NCI-H2227 treated with DMSO at 0.1 percent for 48 hours (cell line): ENCODE measurements at places on chromosomes 2 and 18.

- DNase-seq, result no peak
These were observed 73.8 kb downstream of the TRABD2A start for GRCh38 chr2:84807063-84807485.

GRCh38 chr2:158325031-158325781 is 131.3 kb downstream of the CCDC148 start:
- DNase-seq, result no peak

DNA sequence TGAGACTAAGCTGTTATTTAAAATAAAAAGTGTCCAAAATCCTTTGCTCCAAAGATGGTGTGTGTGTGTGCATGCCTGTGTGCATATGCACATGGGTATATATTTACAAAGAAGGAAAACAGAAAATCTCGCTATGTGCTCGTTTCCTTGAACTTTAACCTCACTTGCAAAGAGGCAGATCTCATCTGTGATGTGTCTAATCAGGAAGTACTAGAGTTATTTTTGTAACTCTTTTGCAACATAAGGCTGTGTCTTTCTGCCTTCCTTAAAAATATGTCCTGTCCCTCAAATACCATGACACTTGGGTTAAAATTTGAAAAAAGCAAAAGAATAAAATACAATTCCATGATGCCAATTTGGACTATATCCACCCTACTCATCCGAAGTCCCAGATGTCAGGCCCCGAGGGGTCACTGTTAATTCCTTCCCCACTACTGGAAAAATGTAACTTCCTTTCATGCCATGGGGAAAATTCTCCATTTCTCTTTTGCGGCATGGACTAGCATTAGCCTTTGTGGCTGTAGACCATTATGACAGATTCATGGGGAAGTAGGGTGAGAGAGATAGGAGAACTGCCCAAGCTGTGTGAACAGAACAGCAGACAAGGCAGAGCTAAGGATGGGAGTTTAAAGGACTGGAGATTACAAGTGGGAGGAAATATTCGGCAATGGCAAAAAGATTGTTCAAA is 191.3 kb downstream of the MYO1B start:
- DNase-seq, result no peak

GRCh38 chr2:12317814-12318426 is 398.8 kb upstream of the TRIB2 start:
- no peak for DNase-seq

DNA sequence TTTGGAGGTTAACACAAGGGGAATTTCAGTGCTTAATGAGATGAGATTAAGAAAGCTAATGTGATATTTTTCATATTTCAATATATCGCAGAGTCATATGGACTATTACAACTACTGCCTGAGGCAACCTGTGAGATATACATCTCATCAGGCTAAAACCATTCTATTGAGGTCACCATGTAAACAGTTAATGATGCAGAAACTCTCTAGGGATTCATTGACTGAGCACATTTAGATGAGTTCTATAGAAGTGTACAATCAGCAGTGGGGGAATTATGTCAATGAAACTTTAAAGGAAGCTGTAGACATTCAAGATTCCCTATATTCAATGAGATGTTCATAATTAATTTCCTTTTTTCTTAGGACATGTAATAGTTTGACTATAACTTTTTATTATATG is 687.4 kb upstream of the SYT4 start:
- DNase-seq, result no peak

- DNase-seq, result no peak
These were observed 81.9 kb upstream of the ZNF397 start for GRCh38 chr18:35158728-35159450.

- DNase-seq, result no peak
These were observed 143.3 kb downstream of the PDE1A start for GRCh38 chr2:182283512-182283911.

- no peak for DNase-seq
These were observed 2.0 kb downstream of the OTOS start for GRCh38 chr2:240138254-240138984.

- DNase-seq, result no peak
These were observed 2.7 kb upstream of the TGIF1 start for GRCh38 chr18:3447068-3447894.

GRCh38 chr2:127685410-127686080 is 10.2 kb upstream of the LIMS2 start:
- DNase-seq, result no peak

DNA sequence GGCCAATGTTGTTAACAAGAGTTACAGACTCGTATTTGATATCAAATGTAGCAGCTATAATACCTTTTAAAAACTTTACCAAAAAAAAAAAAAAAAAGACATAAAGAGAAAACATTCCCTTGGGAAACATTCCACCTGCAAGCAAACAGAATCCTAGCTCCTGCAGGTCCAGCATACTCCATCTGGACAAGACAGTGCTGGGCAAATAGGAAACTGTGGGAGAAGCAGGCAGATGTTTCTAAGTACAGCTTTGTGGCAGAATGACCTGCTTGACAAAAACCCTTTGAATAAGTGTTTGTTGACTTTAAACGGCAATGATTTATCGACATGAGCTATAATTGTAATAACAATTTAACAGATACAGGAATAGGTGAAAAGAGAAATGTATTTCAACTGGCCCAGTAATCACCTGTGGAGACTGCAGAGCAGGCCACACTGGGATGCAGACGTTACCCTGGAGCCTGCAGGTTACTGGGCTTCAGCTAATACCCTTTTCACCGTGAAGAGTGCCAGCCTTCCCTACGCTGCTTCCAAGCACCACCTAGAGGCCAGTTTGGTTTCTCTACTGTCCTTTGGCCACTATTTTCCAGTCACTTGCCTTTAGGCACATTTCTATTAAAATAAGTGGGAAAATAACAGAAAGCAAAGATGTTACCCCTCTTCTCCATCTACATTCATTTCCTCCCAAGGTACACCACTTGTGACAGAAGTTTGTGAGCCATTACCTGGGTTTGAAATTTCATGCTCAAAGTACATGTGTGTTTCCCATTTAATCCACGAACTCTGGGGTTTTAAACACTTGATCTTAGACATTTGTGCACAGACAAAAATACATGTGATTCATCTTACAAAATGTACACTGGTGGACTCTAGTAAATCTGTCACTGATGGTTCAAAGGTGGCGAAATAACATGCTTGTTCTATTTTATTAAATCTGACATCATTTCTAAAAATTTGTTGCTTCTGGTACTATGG is 96.9 kb upstream of the ZNF397 start:
- peak; percentile 85 for DNase-seq

- no peak for DNase-seq
These were observed 116.4 kb downstream of the MAP3K20 start for GRCh38 chr2:173192071-173192470.

DNA sequence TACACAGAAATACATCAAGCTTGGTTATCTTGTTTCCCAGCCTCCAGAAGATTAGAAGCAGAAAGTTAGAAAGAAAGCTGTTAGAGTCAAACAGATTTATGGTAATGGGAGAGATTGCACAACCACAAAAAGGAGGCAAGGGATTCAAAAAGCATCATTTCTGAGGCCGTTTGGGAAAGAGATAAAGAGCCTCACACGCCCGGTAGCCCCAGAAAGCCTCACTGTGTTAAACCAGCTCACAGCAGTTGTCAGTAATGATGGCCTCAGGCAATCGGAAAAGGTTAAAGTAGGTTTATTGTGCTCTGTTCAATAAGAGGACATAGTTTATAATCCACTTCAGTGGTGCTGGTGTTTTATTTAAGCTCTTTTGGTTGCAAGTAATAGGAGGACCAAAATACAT is 111.3 kb downstream of the DCC start:
- peak; percentile 87 for DNase-seq

DNA sequence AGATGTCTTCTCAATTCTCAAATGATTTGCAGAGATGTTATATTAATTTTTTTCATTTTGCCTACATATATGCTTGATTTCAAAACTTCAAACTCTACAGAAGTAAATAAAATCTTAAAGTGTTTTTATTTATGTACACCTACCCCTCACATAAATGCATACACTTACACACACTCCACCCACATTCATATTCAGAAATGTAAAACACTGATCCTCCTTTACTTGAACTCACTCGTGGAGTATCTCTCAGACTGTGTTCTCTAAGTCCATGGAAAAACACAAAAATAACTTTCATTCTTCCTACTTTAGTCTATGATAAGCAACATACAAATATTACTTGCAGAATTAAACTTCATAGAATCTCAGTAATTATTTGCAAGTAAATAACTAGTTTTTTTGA is 209.1 kb upstream of the RBMS1 start:
- DNase-seq, result no peak

DNA sequence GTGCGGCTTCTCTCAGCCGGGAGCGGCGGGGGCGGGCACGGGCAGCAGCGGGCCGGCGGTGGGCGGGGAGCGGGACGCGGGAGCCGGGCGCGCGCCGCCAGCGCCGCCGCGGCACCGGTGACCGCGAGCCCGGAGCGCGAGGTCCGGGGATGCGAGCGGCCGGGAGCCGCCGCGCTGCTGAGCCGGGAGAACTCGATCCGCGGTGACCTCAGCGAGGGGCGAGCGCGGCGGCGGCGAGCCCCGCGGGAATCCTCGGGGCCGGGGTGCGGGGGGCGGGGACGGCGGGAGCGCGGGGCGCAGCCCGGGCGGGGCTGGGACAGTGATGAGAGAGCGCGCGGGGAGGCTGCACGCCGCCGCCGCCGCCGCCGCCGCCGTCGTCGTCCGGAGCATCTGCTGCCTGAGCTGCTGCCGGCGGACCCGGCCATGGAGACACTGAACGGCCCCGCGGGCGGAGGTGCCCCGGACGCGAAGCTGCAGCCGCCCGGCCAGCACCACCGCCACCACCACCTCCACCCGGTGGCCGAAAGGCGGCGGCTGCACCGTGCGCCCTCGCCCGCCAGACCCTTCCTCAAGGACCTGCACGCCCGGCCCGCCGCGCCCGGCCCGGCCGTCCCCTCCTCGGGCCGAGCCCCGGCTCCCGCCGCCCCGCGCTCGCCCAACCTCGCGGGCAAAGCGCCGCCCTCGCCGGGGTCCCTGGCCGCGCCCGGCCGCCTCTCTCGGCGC is at the start of gene MTCL1:
Gene MTCL1, plus strand, starts transcription at position 319 of the 723 bp plus-strand sequence. Its CDS starts 105 bp downstream, at position 424.
- peak; percentile 55 for DNase-seq

DNA sequence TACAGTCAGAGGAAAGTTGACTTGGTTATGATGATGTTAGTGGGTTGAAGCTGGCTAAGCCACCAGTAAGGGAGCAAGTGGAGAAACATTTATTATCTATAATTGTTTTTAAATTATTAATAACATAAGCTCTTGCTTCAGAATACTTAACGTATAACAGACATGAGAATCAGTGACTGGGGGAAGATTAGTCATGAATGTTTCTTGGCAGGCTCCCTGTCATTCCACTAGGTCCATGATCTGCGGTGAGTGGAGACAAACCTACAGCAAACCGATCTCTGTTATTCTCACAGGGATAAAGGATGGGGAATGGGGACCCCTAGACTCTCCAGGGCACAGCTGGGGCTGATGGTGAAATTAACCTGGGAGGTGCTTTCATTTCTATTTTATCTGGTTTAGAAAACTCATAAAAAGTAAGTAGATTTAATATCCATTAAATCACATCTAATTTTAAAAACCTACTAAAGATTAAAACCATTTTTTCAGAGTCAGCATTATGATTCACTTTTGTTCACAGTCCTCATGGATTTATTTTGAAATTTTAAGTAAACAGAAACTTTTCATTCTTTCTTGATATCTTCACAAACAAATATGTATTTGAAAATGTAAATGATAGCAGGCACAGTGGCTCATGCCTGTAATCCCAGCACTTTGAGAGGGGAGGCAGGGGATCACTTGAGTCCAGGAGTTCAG is 420.3 kb downstream of the PTPRM start:
- no peak for DNase-seq

- no peak for DNase-seq
These were observed 209.7 kb upstream of the PXDN start for GRCh38 chr2:1954061-1954460.

GRCh38 chr18:9126337-9126736 is 10.2 kb upstream of the ANKRD12 start:
- DNase-seq, result no peak

DNA sequence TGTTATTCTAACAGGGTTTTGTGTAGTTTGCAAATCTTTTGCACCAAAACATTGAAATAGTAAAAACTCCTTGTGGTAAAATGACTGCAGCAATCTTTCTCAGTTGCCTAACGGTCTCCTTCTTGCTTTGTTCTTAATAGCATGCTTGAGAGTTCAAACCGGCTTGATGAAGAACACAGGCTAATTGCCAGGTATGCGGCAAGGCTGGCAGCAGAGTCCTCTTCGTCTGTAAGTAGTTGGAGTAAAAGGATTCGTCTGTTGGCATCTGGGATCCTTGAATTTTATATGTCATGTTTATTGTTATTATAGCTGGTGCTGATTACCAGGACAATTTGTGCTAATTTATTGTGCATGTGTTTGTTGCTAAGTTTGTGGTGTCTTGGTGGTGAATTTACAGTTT is 138.1 kb downstream of the DTNA start:
- DNase-seq, result peak; percentile 38

- DNase-seq, result no peak
These were observed 13.6 kb downstream of the ADCY3 start for GRCh38 chr2:24906466-24906865.

DNA sequence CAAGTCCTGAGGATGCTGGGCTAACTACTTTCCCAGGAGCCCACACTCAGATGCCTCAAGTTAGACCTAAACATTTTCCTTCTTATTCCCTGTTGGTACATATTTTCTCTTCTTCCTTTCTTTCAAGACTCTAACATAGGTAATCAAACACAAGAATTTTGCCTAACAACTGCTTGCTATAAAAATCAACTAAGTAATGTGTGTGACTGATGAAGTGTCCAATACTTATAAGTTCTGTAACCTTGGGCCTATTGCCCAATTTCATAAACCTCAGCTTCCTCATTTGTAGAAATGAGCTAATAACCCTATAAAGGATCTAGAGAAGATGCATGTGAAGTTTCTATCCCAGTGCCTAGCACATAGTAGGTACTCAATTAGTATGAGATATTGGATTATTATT is 31.6 kb upstream of the PIK3C3 start:
- no peak for DNase-seq

GRCh38 chr18:11665146-11665545 is 23.9 kb upstream of the GNAL start:
- no peak for DNase-seq

- DNase-seq, result peak; percentile 77
These were observed 29.4 kb downstream of the LIPG start for GRCh38 chr18:49591271-49591670.

DNA sequence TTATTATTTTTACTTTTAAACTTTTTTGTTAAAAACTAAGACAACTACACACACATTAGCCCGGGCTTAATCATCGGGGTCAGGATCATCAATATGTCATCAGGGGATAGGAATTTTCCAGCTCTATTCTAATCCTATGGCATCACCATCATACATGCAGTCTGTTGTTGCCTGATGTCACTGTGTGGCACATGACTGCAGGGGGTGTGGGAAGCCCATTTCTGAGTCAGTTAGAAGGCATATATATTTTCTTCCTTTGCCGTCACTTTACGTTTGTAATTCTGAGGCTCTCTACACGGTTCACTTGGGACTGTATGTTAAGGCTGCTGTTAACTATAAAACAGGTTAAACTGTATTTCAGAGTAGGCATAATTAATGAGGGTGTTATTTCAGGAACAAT is 144.4 kb upstream of the ITGA6 start:
- DNase-seq, result no peak

- no peak for DNase-seq
These were observed 213.0 kb downstream of the PIEZO2 start for GRCh38 chr18:10936176-10937053.
